Hair follicular keratinocyte (primary cell): ENCODE measurements at places on chromosomes 2 and 18. TPM values are rescaled to one million over a fixed set of nuclear protein-coding genes. Genes with fewer than 3 reads are reported as not detected.

ANKRD62 gene
- not detected in 2 replicates for total RNA-seq

HYCC2 gene
- total RNA-seq = 2.6 and 3.6 TPM in 2 replicates

RAB6D gene
- total RNA-seq = not detected in 2 replicates

TXNDC2 gene
- total RNA-seq = 0.34 TPM in 1 of 2 replicates, not detected in the other

HOXD13 gene
- total RNA-seq = not detected in 2 replicates

TMEM178A gene
- 0.31 and 0.80 TPM in 2 replicates for total RNA-seq

LAMA3 gene
- 608 and 1,811 TPM in 2 replicates for total RNA-seq

NTSR2 gene
- total RNA-seq = not detected in 2 replicates

ERFE gene
- 1.1 and 2.9 TPM in 2 replicates for total RNA-seq

ZSWIM2 gene
- not detected in 2 replicates for total RNA-seq

RAB11FIP5 gene
- 32.2 and 41.5 TPM in 2 replicates for total RNA-seq

CAB39 gene
- 85.4 and 116 TPM in 2 replicates for total RNA-seq

POTEC gene
- total RNA-seq = not detected in 2 replicates

MAPRE3 gene
- total RNA-seq = 2.6 and 6.9 TPM in 2 replicates

MTLN gene
- 66.3 and 82.5 TPM in 2 replicates for total RNA-seq

SPATA3 gene
- total RNA-seq = not detected in 2 replicates

DAW1 gene
- 1.4 and 2.5 TPM in 2 replicates for total RNA-seq

AKAIN1 gene
- total RNA-seq = not detected in 2 replicates

PLB1 gene
- 1.3 and 1.4 TPM in 2 replicates for total RNA-seq

LIMS3 gene
- 0.15 TPM in 1 of 2 replicates, not detected in the other for total RNA-seq

ANKRD30B gene
- total RNA-seq = not detected in 2 replicates

HRH4 gene
- total RNA-seq = 0.08 TPM in 1 of 2 replicates, not detected in the other

MARCO gene
- 0.08 TPM in 1 of 2 replicates, not detected in the other for total RNA-seq

SERPINB5 gene
- total RNA-seq = 426 and 507 TPM in 2 replicates
